MG63 (cell line): ENCODE measurements at places on chromosomes 11 and 22. TPM values are rescaled to one million over a fixed set of nuclear protein-coding genes. Genes with fewer than 3 reads are reported as not detected.
A peak's percentile ranks its signal among the peaks of the same experiment; 100 is the strongest.

The MS4A1 gene
- total RNA-seq = not detected in 2 replicates

DNA sequence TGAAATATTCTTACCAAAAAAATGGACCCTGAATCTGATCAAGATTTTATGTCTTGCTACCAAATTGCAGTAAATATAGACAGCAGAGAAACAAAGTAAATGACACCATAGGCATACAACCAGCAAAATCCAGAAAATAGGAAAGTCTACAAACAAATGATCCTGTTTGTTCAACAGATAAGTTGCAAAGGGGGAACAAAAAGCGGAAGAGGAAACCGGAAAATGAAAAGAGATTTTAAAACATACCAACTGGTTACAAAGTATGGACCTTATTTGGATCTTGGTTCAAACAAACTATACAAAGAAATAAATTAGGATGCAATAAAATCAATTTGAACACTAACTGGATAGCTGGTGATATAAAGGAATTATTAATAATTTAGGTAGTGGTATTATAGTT lies 92.0 kb downstream of the TMPRSS5 start:
- no peak for DNase-seq

DNA sequence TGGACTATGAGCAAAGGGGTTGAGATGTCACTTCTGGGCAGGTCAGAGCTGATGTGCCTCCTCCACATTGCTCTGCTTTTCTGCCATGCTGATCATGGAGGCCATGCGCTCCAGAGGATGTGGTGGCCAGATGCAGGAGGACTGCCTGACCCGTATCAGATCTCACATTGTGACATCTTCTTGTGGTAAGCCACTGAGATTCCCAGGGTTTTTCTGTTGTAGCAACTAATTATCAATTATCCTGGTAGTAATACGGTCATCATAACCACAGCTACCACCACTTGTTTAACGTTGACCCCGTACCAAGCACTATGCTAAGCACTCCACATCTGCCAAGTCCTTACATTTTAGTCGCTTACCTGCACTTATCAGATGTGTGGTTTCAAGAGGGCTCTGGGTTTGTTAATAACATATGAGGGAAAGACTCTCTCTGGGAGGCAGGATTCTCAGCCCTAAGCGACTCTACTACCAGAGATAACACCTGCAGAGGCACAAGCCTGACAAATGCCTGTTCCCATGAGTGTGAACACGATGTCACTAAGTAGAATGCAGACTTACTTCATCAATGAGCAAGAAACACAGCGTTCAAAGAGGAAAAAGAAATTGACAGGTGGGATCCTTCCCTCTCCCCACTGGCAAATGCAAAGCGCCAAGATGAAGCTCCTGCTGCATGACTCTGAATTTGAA lies 63.6 kb upstream of the TIMP3 start:
- DNase-seq = no peak

GRCh38 chr11:78030429-78031325 lies 7.6 kb upstream of the KCTD14 start:
- DNase-seq = peak; percentile 87

DNA sequence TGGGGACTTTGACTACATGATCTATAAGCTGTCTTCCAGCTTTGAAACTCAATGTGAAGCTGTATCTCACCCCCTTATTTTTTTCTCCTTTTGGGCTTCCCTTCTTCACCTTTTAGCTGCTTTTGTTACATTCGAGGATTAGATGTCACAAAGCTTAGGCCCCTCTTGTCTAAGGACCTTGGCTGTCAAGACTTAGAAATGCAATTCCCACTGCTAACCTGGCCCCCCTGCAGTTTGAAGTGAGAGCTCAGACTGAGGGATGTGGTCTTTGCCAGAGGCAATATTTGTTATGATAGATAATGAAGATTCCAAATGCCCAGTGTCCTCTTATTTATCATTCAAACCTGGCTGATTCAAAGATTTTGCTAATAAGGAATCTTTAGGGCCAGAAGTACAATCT lies 128.3 kb downstream of the ARL14EP start:
- no peak for DNase-seq

The RAB38 gene
- 0.46 TPM in 1 of 2 replicates, not detected in the other for total RNA-seq

DNA sequence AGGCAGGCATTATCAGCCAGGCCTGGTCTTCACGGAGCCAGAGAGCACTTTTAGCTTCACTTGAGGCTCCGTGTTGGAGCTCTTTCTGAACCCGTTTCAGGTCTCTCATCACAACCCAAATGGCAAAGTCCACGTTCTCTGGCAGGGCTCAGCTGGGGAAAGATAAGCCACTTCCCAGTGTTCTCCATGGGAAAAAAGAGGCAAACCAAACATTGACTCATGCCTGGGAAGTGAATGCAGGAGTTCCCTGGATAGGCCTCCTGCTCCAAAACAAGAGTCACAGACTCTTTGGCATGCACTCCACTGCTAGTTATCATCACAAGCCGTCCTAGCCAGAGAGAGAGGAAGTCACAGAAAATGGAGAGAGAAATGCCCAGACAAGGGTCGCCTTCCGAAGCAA lies 11.6 kb downstream of the OPCML start:
- peak; percentile 6 for DNase-seq

DNA sequence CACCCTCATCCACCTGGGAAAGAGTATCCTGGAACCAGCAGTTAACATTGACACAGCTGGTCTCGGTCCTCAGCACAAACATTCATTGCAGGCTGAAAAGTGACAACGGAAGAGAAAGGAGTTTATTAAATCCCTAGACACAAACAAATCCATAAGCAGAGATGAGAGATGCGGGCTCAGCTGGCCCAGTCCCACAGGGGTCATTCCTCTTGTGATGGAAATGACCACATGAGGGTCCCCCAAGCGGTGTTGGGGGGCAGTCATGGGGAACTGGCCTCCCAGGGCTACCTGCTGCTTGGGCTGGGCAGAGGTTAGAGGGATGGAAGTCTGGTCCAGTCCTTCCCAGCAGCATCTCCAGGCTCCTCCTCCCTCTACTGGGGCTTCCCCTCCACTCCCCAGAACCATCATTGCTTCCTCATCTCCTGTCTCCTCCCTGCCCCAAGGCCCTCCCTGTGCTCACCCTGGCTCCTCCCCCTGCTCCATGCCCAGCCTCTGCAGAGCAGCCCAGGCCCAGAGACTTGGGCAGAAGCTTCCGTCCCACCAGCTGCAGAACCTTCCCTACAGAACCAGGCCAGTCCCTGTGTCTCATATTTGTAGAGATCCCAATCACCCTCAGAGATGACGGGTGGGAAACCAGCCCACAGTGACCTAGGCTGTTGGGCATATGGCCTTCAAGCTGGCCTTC lies 5.4 kb upstream of the IGLL5 start:
- DNase-seq = no peak

The HORMAD2 gene
- not detected in 2 replicates for total RNA-seq

DNA sequence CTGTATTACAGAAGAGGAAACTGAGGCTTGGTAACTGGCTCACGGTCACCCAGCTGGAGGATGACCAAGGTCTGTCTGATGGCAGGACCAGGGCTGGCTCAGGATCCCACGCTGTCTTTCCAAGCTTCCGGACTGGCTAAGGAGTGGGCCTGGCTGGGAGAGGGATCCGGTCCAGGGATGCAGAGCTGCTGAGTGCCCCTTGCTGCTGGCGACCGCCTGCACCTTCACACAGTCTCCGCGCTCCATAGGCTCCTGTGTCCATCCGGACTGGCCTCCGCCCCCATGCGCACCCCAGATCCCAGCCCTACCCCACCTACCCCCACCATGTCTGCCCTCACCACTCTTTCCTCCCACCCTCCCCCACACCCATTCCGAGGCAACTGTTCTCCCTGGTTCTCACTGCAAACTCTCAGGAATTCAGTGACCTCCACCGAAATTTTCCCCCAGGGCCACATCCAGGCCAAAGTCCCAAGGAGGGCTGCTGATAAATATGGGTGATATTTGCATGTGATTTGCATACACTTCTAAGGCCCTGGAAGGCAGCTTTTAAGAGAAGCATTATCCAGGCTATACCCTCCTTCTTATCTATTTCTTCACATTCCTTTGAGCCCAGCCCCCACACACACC lies 48.5 kb upstream of the SLC35C1 start:
- no peak for DNase-seq

GRCh38 chr11:57406337-57406904 lies 16.0 kb upstream of the PRG2 start:
- peak; percentile 74 for DNase-seq

The DENND6B gene
- 0.15 and 0.46 TPM in 2 replicates for total RNA-seq

- DNase-seq = no peak
These were observed 530.7 kb upstream of the CHORDC1 start for GRCh38 chr11:90753546-90753945.

The LMO2 gene
- not detected in 2 replicates for total RNA-seq

DNA sequence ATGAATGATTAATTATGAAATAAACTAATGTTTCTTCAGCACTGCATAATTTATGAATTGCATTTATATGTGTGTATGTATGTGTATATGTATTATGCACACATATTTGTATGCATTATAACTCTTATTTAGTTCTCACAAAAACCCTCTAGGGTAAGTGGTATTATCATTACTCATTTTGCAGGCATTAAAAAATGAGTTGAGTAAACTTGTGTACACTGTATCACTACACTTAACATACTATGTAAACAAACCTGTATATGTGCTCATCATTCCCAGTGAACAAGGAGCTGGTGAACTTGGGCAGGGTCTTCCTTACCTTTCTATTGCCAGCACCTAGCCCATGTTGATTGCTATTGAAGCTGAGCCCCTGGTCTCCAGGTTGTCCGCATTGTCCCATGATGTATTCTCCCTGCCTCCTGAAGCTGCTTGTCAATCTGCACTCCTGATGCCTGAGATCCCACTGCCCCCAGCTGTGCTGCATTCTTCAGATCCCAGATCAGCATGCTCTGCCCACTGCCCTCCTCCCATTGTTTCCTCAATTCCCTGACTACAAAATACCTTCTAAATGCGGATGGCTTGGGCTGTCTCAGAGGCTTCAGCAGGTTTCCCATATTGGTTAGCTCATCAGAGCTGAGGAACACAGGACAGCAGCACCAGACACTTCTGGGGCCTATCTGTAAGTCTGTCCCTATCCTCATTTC lies 267.9 kb upstream of the SESN3 start:
- DNase-seq = no peak

The LRRC32 gene
- not detected in 2 replicates for total RNA-seq

DNA sequence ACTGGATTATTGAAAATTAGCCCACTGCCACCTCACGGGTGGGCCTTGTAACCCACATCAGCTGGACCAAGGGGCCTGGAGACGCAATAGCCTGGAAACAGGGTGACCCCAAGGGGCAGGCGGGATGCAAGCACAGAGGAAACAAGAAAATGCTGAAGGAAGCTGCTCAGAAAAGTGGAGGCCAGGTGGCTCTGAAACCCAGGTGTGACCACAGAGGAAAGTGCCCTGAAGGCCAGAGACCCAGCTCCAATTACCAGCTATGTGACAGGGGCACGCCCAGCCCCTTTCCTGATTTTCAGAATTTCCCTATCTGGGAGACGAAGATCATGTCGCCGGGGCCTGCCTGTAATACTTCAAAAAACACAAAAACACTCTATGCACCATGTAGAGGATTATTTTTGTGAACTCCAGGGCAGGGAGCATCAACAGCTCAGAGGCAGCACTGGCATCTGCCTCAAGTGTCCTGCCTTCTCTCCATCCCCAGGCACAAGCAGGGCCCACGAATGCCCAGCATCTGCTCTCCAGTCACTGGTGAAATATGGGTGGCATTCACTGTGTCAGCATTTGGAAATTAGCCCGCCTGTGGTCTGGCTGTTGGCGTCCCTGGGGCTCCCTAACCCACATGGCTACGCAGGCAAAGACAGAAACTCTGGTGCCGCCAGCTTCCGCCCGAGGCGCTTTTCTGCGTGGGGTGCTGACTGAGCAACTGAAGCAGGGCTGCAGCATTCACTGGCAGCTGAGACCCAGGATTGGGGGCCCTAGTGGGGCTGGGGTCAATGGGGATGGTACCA lies 6.3 kb downstream of the KCNJ1 start:
- DNase-seq = peak; percentile 52

The SMC1B gene
- total RNA-seq = not detected in 2 replicates

DNA sequence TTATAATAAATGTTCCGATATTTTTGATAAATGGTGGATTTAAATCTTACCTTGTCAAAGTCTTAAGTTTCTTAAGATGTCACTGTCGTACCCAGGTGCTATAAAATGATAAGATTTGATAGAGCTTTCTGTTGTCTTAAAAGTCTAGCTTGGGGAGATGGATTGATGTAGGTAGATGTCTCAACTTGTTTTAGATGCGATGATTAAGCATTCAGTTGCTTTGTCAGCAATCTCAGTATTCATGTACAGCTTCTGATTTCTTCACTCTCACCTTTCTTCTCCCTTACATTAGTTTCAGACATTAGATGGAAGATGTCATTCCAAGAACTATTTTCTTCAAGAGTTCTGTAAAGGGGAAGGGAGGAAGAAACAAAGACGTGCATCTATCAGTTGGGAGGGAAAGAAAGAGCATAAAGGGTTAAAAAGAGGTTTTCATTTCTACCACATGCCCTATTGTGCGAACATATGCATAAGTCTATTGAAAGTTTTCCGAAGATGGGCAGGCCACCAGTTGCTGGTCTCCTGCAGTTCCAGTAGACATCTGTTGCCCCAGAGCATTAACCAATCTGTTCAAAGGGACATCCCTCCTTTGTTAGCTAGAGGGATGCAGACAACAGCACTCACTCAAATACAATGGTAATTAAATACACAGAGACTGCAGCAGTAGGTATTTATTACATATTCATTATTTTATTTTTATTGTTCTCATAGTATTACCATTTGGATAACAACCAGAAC lies 38.4 kb downstream of the ZC3H12C start:
- DNase-seq = no peak

The CBLIF gene
- total RNA-seq = not detected in 2 replicates

GRCh38 chr11:64034411-64034811 lies 1.3 kb upstream of the FLRT1 start:
- no peak for DNase-seq

DNA sequence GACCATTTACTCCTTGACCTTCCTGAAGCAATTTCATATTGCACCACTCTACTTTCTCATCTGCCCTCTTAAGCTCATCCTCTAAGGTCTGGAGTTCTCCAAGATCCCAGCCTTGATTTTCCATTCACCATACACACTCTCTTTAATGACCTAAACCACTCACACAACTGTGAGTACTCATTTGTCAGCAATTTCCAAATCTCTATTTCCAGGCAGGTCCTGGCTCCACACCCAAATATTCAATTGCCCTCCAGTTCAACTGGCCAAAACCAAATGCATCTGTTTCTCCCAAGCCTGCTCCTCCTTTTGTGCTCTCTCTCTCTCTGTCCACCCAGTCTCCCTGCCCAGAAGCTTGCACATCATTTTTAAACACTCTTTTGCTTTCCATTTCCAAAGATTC lies 39.6 kb downstream of the NEU3 start:
- no peak for DNase-seq

- no peak for DNase-seq
These were observed 283.9 kb upstream of the CNTN5 start for GRCh38 chr11:98736833-98737232.

- peak; percentile 17 for DNase-seq
These were observed 179.2 kb downstream of the DBX1 start for GRCh38 chr11:19980957-19981669.

The DUSP8 gene
- total RNA-seq = 1.1 and 4.5 TPM in 2 replicates
